ENCODE measurements at places on chromosomes 13 and 19.

DNA sequence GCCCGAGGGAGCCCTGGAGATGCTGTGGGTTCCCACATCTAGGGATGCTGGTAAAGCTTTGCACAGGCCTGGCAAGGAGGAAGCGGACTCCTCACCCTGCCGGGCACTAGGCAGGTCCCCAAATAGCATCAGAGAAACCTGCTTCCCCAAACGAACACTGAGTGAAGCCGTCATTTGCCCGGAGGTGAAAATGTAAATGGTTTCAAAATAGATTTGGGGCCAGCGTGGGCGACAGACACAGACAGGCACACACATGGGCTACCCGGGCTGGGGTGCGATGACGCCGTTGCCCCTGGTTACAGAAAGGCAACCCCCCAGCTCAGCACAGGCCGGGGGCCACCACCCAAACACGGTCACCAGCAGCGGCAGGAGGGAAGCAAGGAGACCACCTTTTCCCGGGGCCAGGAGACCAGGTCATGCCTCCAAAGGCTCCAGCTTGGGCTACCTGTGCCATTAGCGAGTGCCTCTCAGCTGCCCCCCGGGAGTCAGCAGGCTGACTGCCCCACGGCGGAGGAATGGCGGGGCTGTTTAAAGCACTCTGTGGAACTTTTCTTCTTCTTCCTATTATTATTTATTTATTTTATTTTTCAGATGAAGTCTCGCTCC, 47.5 kb upstream of the NDUFS7 start:
- no peak for DNase-seq

DNA sequence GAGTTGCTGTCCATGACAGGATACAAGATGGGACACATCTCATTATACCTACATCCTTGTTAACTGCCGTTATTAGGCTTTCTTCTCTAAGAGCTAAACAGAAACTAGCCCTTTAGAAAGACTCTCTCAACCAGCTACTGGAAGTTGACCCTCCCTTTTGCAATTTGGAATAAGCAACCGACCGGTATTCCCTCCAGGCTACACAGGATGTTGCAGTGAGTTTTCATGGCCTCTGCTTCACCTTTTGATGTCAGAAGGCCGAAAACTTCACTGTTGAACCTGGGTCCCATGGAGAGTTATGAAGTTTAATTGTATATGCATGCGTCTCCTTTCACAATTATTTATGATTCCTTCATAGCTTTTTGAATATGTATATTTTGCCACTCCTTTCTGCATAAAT, 1042.5 kb upstream of the SPRY2 start:
- no peak for DNase-seq

- DNase-seq = no peak
Measured at GRCh38 chr19:7074705-7075282, 5.3 kb downstream of the ZNF557 start.

DNA sequence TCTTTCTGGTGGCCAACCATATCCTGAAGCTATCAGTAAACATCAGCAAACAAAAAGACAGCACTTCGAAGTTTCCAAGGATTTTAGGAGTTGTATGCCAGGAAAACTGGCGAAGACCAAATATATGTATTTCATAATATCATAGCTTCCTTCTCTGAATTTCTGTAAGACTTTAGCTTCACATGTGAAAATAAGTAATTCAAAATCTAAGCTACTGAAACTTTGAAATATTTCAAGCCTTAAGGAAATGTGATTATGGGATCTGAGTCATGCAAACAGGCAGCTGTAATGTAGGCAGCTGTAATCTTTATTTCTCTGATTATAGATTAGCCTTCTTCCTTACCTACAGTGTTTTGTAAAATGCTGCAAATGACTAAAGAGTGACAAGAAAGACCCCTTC, 70.7 kb upstream of the ANKRD10 start:
- DNase-seq = no peak

GRCh38 chr19:3055741-3056416, 6.4 kb downstream of the TLE5 start:
- peak; percentile 99 for DNase-seq

DNA sequence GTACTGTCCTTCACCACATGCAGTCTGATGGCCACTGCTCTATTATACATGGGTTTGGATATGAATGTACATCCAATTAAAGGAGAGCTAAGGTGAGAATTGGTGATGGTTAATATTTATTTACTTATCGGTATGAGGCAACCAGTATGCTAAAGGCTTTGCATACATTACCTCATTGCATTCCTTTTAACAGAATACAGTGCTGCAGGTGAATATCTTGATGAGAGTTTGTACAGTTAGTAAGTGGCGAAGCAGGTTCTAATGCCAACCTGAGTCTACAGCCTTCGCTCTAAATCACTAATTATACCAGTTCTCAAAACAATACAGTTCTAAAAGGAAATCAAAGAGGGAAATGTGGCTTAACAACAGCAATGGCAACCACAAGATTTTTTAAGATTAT, 284.1 kb downstream of the ITGBL1 start:
- DNase-seq = no peak

All from NCI-H2171 treated with DMSO at 0.1 percent for 48 hours (cell line).